Naive thymus-derived CD8-positive, alpha-beta T cell (primary cell): ENCODE measurements at places on chromosomes 3 and 15. TPM values are rescaled to one million over a fixed set of nuclear protein-coding genes. Genes with fewer than 3 reads are reported as not detected.

GRCh38 chr3:99753268-99753975, 64.2 kb upstream of the CMSS1 start:
- peak; percentile 17 for DNase-seq
- H3K27me3 ChIP-seq, result no peaks in the 10 kb centered on the region
- H3K27ac ChIP-seq, result no peak overlapping the region
- no peaks in the 10 kb centered on the region for H3K4me1 ChIP-seq
- no peak overlapping the region for H3K4me3 ChIP-seq

The IL17RD gene
- not detected for total RNA-seq

The PGBD4 gene
- 6.6 TPM for total RNA-seq

The NECTIN3 gene
- 4.6 TPM for total RNA-seq

- no peak overlapping the region for H3K27ac ChIP-seq
- H3K27me3 ChIP-seq, result peaks cover 19% of the 10 kb centered on the region
- no peak for DNase-seq
- no peaks in the 10 kb centered on the region for H3K36me3 ChIP-seq
- H3K4me1 ChIP-seq, result no peaks in the 10 kb centered on the region
- no peak overlapping the region for H3K4me3 ChIP-seq
Observed at GRCh38 chr15:66071921-66072295, 181.6 kb downstream of the MEGF11 start.

- H3K27me3 ChIP-seq, result no peaks in the 10 kb centered on the region
- H3K4me1 ChIP-seq, result peaks cover 15% of the 10 kb centered on the region
- H3K4me3 ChIP-seq, result no peak overlapping the region
- DNase-seq, result no peak
- H3K36me3 ChIP-seq, result no peaks in the 10 kb centered on the region
Observed at GRCh38 chr15:67161412-67161811, 93.0 kb downstream of the AAGAB start.

DNA sequence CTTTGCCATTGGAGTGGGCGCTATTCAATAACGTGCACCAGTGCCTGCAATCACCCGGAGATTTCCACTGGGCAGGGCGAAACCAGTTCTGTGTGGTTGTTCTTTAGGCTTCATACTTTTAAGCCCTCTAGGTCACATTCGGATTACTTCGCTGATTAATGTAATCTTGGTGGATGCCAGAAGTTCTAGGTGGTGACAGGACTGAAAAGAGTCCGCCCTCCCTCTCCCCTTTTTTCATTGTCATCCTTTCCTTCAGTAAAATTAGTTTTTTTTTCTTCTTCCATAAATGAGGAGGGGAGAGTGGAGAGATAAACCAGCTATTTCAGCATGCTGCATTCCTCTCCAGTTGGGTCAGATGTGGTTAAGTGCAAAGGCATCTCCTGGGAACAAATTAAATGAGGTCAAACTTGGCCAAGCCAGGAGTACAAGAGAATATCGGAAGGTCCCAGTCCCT, 2.3 kb upstream of the SLC2A2 start:
- H3K27ac ChIP-seq, result no peak overlapping the region
- H3K4me1 ChIP-seq, result no peaks in the 10 kb centered on the region
- no peak overlapping the region for H3K4me3 ChIP-seq
- H3K27me3 ChIP-seq, result peaks cover 26% of the 10 kb centered on the region

DNA sequence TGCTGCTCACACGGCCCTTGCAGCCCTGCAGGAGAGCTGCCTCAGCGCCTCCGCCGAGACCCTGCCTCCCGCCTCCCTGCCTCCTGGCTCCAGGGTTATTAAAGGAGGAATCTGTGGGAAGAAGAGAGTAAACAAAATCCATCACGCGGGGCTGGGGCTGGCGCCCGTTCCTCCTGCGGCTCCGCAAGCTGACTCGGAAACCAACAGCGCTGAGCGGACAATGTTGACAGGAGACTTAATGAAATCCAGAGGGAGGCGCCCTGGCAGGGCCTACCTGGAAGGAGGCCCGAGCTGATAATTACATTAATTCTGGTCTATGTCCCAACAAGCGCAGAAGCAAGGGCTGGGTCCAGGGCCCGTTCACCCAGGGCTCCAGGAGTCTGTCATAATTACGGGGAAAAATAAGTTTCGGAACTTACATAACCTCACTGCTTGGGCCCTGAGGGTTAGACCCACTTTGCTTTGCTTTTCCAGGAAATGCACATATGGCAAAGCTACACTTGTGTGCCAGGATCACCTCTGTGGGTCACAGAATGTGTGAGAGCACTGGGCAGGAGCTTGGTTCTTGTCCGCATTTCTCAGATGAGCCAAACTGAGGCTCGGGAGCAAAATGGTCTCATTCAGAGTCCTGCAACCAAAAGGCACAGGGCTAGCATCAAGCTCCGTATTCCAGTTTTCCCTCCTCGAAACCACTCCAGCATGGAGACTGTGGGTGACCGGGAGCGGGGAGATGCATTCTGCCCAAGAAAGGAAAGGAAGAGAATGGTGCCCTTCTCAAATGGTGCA, 43.8 kb upstream of the SLC6A6 start:
- H3K36me3 ChIP-seq, result no peaks in the 10 kb centered on the region
- no peak overlapping the region for H3K27ac ChIP-seq
- H3K4me3 ChIP-seq, result no peak overlapping the region

DNA sequence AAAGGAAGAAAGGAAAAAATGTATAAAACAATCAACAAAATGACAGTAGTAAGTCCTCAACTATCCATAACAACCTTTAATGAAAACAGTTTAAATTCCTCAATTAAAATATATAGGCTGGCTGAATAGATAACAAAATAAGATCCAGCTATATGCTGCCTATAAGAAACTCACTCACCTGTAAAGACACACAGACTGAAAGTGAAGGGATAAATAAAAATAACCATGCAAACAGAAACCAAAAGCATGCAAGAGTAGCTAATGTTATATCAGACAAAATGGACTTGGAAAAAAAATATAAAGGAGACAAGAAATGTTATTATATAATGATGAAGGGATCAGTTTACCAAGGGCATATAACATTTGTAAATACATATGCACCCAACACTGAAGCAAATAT, 51.2 kb downstream of the AP4E1 start:
- no peaks in the 10 kb centered on the region for H3K27me3 ChIP-seq
- H3K36me3 ChIP-seq, result peaks cover 94% of the 10 kb centered on the region
- no peak overlapping the region for H3K4me3 ChIP-seq
- no peak overlapping the region for H3K27ac ChIP-seq

GRCh38 chr3:10870296-10870695, 54.3 kb downstream of the SLC6A11 start:
- no peak overlapping the region for H3K27ac ChIP-seq
- H3K4me1 ChIP-seq, result no peaks in the 10 kb centered on the region
- no peaks in the 10 kb centered on the region for H3K36me3 ChIP-seq

DNA sequence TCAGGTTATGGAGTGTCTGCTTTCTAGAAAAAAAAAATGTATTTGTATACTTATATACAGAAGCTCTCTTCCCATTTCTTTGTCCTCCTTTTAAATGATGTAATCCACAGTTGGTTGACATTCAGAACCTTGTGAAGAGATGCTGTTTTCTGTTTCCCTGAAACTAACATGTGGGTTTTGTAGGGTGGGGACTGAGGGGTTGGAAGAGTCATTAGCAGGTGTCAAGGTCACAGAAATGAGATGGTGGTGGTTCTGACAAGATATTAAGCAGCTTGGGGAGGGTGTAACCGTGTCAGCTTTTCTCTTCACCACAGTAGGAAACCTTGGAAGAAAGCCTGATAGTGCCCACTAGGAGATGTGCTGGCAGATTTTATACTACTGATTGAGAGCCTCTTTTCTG, 2.4 kb downstream of the RASA2 start:
- no peak for DNase-seq
- H3K4me1 ChIP-seq, result peaks cover 89% of the 10 kb centered on the region
- peak overlapping the region; percentile 79 for H3K4me3 ChIP-seq
- peak overlapping the region; percentile 82 for H3K27ac ChIP-seq
- no peaks in the 10 kb centered on the region for H3K27me3 ChIP-seq

- no peak for DNase-seq
- no peaks in the 10 kb centered on the region for H3K27me3 ChIP-seq
- H3K27ac ChIP-seq, result no peak overlapping the region
- H3K4me1 ChIP-seq, result peaks cover 28% of the 10 kb centered on the region
Observed at GRCh38 chr15:94305133-94305532, 73.8 kb downstream of the MCTP2 start.

DNA sequence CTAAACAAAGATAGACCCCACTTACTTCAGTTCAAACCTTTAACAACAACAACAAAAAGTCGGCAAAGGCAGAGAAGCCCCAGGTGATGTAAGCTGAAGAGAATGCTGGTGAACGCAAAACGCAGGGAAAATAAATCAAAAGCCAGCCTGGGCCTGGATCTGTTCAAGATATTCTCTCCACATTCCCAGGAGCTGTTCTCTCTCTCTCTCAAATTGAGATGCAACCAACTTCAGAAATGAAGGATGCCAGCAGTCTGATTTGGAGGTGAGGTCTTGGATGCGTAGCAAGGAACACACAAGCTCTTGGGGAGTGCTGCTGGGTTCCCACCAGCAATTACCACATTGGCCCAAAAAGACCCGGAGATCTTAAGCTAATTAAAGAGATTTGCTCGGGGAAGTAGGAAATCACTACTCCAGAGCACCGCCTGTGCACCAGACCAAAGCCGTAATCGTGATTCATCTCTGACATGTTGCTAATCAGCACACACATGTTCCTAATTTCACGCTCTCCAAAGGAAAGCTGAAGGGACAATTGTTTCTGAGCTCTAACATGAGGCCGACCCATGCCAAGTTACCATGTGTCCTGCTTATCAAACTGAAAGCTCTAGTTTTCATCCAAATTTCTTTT, 37.1 kb downstream of the IL17RD start:
- H3K4me1 ChIP-seq, result no peaks in the 10 kb centered on the region
- H3K27ac ChIP-seq, result no peak overlapping the region
- no peaks in the 10 kb centered on the region for H3K36me3 ChIP-seq
- no peak overlapping the region for H3K4me3 ChIP-seq

DNA sequence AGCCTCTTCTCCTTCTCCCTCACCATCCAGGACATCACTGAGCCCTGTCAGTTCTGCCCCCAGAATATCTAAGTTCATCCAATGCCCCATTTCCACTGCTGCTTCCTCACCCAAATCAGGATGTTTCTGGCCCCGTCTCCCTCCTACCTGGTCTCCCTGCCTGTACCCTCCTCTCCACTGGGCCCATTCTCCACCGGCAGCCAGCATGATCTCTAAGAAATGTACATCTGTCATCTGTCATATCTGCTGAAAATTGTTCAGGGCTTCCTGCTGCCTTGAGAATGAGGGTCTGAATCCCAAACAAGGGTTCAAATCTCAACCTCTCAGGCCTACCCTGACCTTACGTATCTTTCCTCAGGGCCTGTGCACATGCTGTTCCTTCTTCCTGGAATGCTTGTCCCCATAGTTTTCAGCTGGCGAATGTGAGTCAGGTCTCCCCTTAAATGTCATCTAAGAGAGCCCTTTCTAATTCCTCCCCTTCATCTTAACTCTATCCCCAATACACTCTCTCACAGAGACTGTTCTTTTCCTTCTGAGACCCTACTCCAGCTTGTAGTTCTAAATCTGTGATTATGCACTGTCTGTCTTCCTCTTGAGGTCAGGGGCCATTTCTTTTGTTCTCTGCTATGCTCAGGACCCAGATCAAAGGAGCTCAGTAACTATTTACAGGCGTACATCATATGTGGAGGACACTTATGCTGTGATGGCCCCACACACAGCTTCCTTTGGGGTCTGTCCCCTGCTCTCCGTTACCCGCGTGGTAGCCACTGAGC, 40.8 kb downstream of the SMAD3 start:
- H3K36me3 ChIP-seq, result no peaks in the 10 kb centered on the region
- H3K4me3 ChIP-seq, result peak overlapping the region; percentile 11
- peaks cover 33% of the 10 kb centered on the region for H3K4me1 ChIP-seq
- no peak overlapping the region for H3K27ac ChIP-seq
- DNase-seq, result no peak

The PRRT3 gene
- 6.3 TPM for total RNA-seq

DNA sequence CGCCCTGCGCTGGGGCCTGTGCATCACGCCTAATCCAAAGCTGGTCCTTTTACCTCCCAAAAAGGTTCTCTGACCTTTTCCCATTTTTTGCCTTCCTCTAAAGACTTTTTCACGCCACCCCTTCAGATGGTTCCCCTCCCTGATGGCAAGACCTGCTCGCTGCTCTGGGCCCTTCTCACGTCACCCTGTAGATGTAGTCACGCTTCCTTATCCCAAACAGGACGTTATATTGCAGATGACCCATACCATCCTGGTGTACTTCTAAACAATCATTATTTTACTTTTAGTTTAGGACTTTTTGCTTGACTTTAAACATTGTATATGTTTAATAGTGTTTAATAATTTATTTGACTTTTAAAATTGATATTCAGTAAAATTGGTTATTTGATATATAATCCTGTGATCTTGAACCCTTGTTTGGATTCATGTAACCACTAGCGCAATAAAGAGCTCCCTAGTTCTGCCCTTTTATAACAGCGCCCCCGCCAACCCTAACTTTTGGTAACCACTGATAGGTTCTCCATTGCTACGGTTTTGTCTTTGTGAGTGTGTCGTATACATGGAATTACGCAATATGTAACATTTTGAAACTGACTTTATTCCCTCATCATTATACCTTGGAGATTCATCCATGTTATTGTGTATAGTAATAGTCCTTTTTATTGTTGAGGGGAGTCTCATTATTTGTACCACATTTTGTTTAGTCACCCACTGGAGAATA, 159.0 kb upstream of the CHRNA7 start:
- H3K27me3 ChIP-seq, result peaks cover 7% of the 10 kb centered on the region
- H3K4me3 ChIP-seq, result peak overlapping the region; percentile 92
- H3K4me1 ChIP-seq, result peaks cover 4% of the 10 kb centered on the region

GRCh38 chr3:43997788-43998369, 243.8 kb upstream of the TOPAZ1 start:
- peak overlapping the region; percentile 79 for H3K4me3 ChIP-seq
- H3K4me1 ChIP-seq, result peaks cover 27% of the 10 kb centered on the region
- no peak overlapping the region for H3K27ac ChIP-seq
- H3K27me3 ChIP-seq, result peaks cover 52% of the 10 kb centered on the region
- DNase-seq, result no peak
- peaks cover 13% of the 10 kb centered on the region for H3K36me3 ChIP-seq

- no peak overlapping the region for H3K27ac ChIP-seq
- H3K27me3 ChIP-seq, result peaks cover 22% of the 10 kb centered on the region
- no peaks in the 10 kb centered on the region for H3K4me1 ChIP-seq
- no peaks in the 10 kb centered on the region for H3K36me3 ChIP-seq
Observed at GRCh38 chr3:124097362-124098131, 105.6 kb upstream of the ROPN1 start.

GRCh38 chr3:52153389-52154096, 680 bp downstream of the POC1A start:
- H3K4me1 ChIP-seq, result peaks cover 6% of the 10 kb centered on the region
- H3K27me3 ChIP-seq, result no peaks in the 10 kb centered on the region
- peak overlapping the region; percentile 94 for H3K4me3 ChIP-seq
- no peak overlapping the region for H3K27ac ChIP-seq
